ENCODE measurements at places on chromosomes 5 and 9. TPM values are rescaled to one million over a fixed set of nuclear protein-coding genes. Genes with fewer than 3 reads are reported as not detected.

DNA sequence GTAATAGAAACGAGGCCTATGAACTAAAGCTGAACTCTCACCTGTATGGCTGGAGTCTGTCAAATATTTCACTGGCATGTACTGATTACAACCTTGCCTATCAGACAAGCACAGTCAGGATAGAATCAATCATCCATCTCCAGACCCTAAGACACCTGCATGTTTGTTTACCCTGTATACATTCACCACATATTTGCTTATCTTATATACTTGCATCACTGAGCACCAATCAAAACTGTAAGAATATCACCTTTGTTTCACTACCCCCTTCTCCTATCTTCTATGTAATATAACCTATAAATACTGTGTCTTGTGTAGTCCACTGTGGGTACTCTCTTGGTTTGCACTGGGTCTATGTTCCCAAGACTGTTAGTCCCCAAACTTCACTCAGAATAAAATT, 1085.7 kb downstream of the TAF11L14 start:
- H3K27me3 ChIP-seq = no peaks in the 10 kb centered on the region
- no peak overlapping the region for H3K27ac ChIP-seq
- no peaks in the 10 kb centered on the region for H3K4me1 ChIP-seq
- H3K36me3 ChIP-seq = no peaks in the 10 kb centered on the region
- no peak for DNase-seq

GRCh38 chr5:140248414-140248813, 54.5 kb downstream of the PFDN1 start:
- no peak overlapping the region for H3K27ac ChIP-seq
- no peak overlapping the region for H3K4me3 ChIP-seq
- H3K27me3 ChIP-seq = no peaks in the 10 kb centered on the region
- peaks cover 67% of the 10 kb centered on the region for H3K4me1 ChIP-seq
- no peaks in the 10 kb centered on the region for H3K36me3 ChIP-seq
- DNase-seq = no peak

SLC27A6 gene
- not detected for polyA plus RNA-seq

TUSC1 gene
- polyA plus RNA-seq = 9.5 TPM

TAF11L5 gene
- not detected for polyA plus RNA-seq

GRCh38 chr9:89311346-89312221, 589 bp downstream of the CKS2 start:
- peak overlapping the region; percentile 70 for H3K4me3 ChIP-seq
- H3K27ac ChIP-seq = peak overlapping the region; percentile 85
- H3K27me3 ChIP-seq = no peaks in the 10 kb centered on the region
- H3K36me3 ChIP-seq = peaks cover 13% of the 10 kb centered on the region
- peaks cover 28% of the 10 kb centered on the region for H3K4me1 ChIP-seq

- H3K4me3 ChIP-seq = no peak overlapping the region
- no peak for DNase-seq
- no peak overlapping the region for H3K27ac ChIP-seq
- H3K27me3 ChIP-seq = no peaks in the 10 kb centered on the region
Observed at GRCh38 chr5:10036136-10036815, 213.4 kb downstream of the ATPSCKMT start.

DNA sequence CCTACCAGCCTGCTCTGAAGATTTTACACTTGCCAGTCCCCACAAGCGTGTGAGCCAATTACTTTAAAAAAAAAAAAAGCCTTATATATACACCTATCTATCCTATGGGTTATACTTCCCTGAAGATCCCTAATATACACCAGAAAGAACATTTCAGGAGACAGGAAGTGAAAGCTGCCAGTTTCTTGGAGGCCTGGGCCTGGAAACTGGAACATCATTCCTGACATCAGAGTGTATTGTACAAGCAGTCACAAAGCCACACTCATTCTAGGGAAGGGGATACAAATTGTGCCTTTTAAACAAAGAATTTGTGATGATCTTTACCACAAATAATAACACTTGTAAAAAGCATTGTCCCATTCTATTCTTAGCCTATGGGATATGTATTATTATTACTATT, 98.3 kb upstream of the FBN2 start:
- H3K27me3 ChIP-seq = no peaks in the 10 kb centered on the region
- no peaks in the 10 kb centered on the region for H3K36me3 ChIP-seq
- H3K4me1 ChIP-seq = peaks cover 12% of the 10 kb centered on the region

DNA sequence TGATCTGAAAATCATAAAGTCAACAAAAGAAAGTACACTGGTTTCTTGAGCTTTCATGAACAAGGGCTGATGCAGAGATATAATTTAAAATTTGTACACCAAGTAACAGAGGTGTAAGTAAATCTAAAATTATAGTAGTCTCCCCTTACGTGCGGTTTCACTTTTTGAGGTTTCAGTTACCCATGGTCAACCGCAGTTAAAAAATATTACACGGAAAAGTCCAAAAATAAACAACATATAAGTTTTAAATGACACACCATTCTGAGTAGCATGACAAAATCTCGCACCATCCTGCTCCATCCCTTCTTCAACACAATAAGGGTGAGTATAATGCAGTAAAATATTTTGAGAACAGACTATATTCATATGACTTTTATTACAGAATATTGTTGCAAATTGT, 54.4 kb downstream of the AUH start:
- H3K4me1 ChIP-seq = peaks cover 9% of the 10 kb centered on the region
- no peak overlapping the region for H3K4me3 ChIP-seq
- H3K36me3 ChIP-seq = no peaks in the 10 kb centered on the region
- no peak overlapping the region for H3K27ac ChIP-seq

SURF6 gene
- 4.9 TPM for polyA plus RNA-seq

- no peaks in the 10 kb centered on the region for H3K27me3 ChIP-seq
- no peaks in the 10 kb centered on the region for H3K36me3 ChIP-seq
- no peak for DNase-seq
- H3K27ac ChIP-seq = no peak overlapping the region
Observed at GRCh38 chr5:130868186-130868840, 296.7 kb downstream of the HINT1 start.

DNA sequence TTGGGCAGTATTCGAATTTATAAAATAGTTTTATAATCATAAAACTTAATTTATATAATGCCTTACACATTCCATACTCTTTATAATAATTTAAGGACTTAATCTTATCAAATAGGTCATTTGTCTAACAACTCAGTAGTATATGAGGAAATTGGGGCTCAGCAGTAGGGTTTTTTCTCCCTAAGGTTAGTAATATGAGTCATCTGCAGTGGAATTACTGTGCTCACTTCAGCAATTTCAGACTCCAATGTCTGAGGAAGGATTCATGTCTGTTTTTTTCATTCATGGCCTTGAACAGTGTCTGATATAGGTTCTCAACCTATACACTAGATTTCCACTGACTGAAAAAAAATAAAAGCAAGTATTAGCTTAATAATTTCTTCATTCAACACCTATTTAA, 7.4 kb downstream of the DMRTA1 start:
- H3K27ac ChIP-seq = no peak overlapping the region
- H3K4me1 ChIP-seq = peaks cover 6% of the 10 kb centered on the region
- no peak overlapping the region for H3K4me3 ChIP-seq
- no peak for DNase-seq
- peaks cover 1% of the 10 kb centered on the region for H3K27me3 ChIP-seq

DNA sequence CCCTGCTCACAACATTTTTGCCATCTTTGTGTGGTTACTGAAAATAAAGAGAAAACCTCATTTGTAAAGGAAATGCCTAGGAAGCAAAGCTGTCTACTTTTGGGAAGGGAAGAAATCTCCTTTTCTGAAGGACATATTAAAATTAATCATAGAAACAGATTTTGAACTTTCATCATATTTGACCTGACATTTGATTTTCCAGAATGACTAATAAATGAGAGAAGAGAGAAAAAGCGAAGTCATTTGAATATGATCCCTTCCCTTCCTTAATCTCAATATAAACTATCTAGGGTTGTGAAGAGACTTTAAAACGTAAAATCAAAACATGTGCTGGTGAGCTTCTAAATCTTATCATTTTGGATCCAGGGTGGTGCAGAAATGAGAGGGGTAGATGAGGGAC, 66.3 kb downstream of the FEM1C start:
- H3K27ac ChIP-seq = no peak overlapping the region
- no peak for DNase-seq
- H3K4me3 ChIP-seq = no peak overlapping the region
- H3K27me3 ChIP-seq = no peaks in the 10 kb centered on the region
- H3K36me3 ChIP-seq = no peaks in the 10 kb centered on the region
- no peaks in the 10 kb centered on the region for H3K4me1 ChIP-seq

DNA sequence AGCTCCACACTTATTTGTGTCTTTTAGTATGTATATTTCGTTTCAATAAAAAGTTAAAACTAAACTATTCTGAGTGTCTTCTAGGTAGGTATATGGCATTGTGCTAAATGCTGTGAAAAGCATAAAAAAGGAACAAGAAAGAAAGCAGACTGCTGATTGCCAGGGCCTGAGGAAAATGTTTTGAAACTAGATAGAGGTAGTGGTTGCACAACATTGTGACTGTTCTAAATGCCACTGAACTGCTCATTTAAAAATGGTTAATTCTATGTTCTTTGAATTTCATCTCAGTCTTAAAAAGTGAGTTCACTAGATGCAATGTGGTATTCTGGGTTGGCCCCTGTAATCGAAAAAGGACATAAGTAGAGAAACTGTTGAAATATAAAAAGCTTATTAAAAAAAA, 2.6 kb upstream of the ALAD start:
- peaks cover 7% of the 10 kb centered on the region for H3K4me1 ChIP-seq
- H3K27me3 ChIP-seq = no peaks in the 10 kb centered on the region
- no peak overlapping the region for H3K27ac ChIP-seq
- DNase-seq = no peak

- peaks cover 19% of the 10 kb centered on the region for H3K4me1 ChIP-seq
- H3K36me3 ChIP-seq = peaks cover 49% of the 10 kb centered on the region
- H3K4me3 ChIP-seq = no peak overlapping the region
- DNase-seq = no peak
- H3K27me3 ChIP-seq = no peaks in the 10 kb centered on the region
Observed at GRCh38 chr5:150538007-150538917, 30.3 kb downstream of the NDST1 start.

GRCh38 chr5:150173161-150173560, 6.6 kb downstream of the CDX1 start:
- H3K4me3 ChIP-seq = no peak overlapping the region
- H3K4me1 ChIP-seq = no peaks in the 10 kb centered on the region
- no peaks in the 10 kb centered on the region for H3K36me3 ChIP-seq
- peaks cover 25% of the 10 kb centered on the region for H3K27me3 ChIP-seq
- no peak overlapping the region for H3K27ac ChIP-seq
- DNase-seq = no peak

GRCh38 chr5:18079831-18080230, 445.6 kb downstream of the TAF11L14 start:
- no peaks in the 10 kb centered on the region for H3K27me3 ChIP-seq
- no peak overlapping the region for H3K4me3 ChIP-seq
- DNase-seq = no peak
- no peaks in the 10 kb centered on the region for H3K36me3 ChIP-seq

GRCh38 chr9:108951578-108951977, 17.4 kb downstream of the ABITRAM start:
- H3K27ac ChIP-seq = peak overlapping the region; percentile 10
- H3K4me3 ChIP-seq = no peak overlapping the region
- peak; percentile 47 for DNase-seq
- peaks cover 20% of the 10 kb centered on the region for H3K4me1 ChIP-seq
- H3K36me3 ChIP-seq = no peaks in the 10 kb centered on the region

NFIB gene
- 23.4 TPM for polyA plus RNA-seq

GRCh38 chr9:89032173-89032572, 40.9 kb downstream of the S1PR3 start:
- H3K36me3 ChIP-seq = no peaks in the 10 kb centered on the region
- H3K4me1 ChIP-seq = no peaks in the 10 kb centered on the region
- no peak for DNase-seq
